ENCODE measurements at places on chromosomes 5 and 9.

- DNase-seq = no peak
Measured at GRCh38 chr5:59103303-59103702, 520.4 kb downstream of the RAB3C start.

- no peak for DNase-seq
Measured at GRCh38 chr5:141560725-141561483, 57.9 kb downstream of the DIAPH1 start.

GRCh38 chr9:104833696-104834095 lies 69.8 kb downstream of the NIPSNAP3B start:
- no peak for DNase-seq

- DNase-seq = no peak
Measured at GRCh38 chr9:89885156-89885555, 280.3 kb downstream of the GADD45G start.
